T-cell (primary cell): ENCODE measurements at places on chromosomes 1 and 21.
A peak's percentile ranks its signal among the peaks of the same experiment; 100 is the strongest.

GRCh38 chr1:113981962-113982931 lies 3.0 kb downstream of the OLFML3 start:
- no peak for DNase-seq

DNA sequence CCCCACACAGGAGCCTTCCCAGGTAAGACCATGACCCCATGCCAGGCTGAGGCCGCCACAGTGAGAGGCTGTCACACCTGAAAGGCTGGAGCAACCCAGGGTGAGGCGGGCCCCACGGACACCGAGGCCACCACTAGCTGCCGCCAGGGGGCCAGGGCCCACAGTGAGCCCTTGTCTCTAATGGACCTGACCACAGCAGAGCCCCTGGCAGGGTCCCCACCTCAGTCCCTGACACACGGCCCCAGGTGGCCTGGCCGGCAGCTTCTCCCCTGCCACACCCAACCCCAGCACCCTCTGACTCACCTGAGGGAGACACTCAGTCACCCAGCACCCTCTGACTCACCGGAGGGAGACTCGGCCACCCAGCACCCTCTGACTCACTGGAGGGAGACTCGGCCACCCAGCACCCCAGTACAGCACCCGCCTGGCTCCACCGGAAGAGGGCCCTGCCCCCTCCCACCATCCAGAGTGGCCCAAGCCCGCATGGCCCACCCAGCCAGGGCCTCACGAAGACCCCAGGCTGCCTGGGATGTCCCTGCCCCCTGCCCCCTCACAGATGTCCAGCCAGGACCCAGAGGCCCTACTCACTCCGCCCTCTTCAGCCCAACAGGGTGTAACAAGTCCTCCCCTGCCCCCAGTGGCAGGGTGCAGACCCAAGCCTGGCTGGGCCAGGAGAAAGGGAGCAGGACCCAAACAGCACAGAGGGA lies 4.4 kb downstream of the DVL1 start:
- no peak for DNase-seq

DNA sequence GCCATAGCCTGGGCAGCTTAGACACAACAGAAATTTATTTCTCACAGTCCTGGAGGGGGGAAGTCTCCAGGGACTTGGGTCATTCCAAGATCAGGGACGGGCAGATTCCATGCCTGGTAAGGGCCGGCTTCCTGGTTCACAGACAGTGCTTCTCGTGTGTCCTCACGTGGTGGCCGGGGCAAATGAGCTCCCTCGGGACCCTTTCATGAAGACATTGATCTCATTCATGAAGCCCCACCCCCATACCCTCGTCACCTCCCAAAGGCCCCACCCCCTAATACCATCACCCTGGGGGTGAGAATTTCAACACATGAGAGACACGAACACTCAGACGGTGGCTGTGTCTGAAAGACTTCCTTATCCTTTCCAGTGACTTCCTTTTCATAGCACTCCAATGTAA lies 51.5 kb downstream of the ACOT7 start:
- DNase-seq, result no peak

GRCh38 chr1:229888561-229889001 lies 178.5 kb upstream of the GALNT2 start:
- no peak for DNase-seq

DNA sequence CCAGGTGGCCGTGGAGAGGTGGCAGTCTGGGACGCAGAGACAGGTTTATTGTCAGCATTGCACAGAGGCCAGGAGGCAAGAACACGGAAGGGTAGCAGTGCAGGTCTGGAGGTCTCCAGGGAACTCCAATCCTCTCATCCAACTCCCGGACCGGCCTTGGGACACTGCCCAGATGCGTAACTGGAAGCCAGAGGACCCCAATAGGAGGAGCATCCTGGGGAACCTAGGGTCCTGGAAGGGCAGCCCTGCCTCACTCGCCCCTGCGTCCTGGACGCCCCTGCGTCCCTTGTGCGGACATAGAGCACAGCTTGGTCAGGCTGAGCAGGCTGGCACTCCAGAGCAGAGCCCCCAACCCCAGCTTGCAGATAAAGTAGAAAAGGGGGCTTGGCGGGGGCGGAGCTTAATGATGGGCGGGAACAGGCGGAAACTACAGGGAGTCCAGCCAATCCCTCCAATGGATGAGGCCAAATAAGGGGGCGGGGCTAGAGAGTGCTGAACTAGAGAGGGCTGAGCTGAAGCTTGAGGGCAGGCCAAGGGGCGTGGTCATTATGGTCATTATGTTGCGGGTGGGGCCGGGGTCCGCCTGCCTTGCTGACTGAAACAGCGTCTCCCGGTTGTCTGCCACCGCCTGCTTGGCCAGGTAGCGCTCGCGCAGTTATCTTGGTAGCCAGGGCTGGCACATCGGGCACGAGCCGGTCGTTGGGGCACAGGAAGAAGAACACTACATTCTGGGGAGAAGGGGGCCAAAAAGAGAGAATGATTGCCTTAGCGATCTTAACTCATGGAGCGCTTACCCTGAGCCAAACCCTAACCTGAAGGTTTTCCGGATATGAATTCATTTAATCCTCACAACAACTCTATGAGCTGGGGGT lies 3.7 kb upstream of the ARHGEF19 start:
- peak; percentile 31 for DNase-seq

- DNase-seq, result no peak
These were observed 15.1 kb upstream of the AIM2 start for GRCh38 chr1:159091607-159092031.

DNA sequence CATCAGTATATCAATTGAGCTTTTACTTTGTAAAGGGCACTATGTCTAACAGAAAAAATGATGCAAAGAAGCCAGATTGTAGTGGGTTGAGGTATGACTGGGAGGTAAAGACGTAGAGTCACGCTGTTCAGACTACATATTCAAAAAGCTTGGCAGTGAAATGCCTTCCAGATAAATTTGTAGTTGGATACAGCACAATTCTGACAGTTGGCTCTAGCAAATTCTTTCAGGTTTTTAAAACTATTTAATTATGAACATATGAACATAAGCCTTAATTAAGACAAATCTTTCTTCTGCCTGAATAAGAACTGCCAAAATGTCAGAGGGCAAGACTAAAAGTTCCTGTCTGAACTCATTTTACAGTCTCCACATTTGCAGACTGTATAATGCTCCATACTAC lies 118.8 kb downstream of the DPYD start:
- DNase-seq, result no peak

DNA sequence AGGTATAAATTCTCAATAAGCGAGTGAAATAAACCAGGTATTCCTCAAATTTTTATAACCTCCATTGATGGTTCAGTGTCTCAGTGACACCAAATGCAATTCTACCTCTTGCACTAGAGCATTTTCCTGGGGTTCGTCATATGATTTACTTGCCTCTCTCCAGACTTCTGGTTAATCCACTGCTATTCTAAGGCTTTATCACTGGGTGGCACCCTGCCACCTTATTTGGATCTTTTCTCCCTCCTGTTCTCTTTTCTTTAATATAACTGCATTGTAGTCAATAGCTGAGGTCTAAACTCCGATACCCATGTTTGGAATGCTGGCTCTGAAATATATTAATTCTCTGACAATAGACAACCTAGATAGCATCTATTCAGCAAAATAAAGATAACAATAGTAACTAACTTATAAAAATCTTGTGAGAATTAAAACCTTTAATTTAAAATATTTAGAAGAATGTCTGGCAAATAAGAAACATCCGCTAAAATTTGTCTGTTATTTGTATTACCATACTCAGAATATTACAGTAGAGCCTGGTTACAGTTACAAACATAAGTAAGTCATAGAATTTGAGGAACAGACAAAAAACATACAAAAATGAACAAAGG lies 436.4 kb downstream of the PLA2G4A start:
- no peak for DNase-seq

DNA sequence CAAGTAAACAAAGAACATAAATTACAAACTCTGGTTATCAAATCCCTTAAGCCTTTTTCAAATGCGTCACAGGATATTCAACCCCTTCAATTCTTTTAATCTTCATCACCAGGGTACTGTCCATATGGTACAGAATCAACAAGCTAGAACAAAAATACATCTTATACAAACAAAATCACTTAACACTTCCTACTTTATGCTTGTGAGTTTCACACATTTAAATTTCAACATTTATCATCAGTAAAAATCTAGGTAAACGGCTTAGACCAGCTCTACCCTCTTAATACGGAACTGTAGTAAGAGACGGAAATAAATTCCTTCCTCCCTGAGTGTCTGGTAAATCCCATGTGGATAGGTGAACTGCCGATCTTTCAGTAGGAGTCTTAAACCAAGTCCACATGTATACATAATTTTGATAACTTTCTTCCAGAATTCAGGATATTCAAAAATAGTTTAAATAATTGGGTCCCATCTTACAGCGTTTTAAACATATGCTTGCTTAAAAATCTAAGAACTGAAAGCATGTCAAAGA lies 1.0 kb downstream of the CCDC181 start:
- no peak for DNase-seq

- DNase-seq, result peak; percentile 79
These were observed 97.2 kb upstream of the ARTN start for GRCh38 chr1:43836267-43836951.

GRCh38 chr1:193437785-193438184 lies 251.4 kb upstream of the B3GALT2 start:
- no peak for DNase-seq

DNA sequence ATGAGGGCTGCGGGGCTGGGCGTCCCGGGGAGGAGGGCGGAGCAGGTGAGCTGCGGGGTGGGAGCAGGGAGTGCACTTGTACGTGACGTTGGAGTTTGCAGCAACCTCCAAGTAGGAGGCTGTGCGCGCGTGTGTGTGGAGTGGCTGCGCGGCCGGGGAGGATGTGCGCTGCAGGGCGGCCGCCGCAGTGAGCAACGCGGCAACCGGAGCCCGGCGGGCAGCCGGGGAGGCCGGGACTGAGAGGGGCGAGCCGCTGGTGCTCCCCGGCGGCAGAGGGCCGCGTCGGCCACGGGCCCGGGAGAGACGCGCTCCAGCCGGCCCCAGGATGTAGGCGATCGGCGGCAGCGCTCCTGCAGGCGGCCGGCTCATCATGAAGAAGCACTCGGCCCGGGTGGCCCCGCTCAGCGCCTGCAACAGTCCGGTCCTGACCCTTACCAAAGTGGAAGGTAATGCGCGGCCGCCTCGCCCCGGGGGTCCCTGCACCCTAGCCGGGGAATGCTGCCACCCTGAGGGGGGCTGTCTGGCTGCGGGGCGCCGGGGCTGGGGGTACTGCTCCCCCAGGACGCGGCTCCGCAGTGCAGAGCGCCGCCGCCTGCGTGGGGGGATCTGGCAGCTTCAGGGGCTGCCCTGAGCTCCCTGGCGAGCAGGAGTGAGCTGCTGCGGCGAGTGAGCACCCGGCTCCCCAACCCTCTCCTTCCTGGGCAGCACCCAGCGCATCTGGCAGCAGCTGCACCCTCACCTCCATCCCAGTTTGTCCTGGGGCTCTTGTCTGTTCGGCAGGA lies 158.9 kb upstream of the COA6 start:
- no peak for DNase-seq

GRCh38 chr1:174659823-174660222 lies 212.1 kb downstream of the GPR52 start:
- DNase-seq, result no peak

DNA sequence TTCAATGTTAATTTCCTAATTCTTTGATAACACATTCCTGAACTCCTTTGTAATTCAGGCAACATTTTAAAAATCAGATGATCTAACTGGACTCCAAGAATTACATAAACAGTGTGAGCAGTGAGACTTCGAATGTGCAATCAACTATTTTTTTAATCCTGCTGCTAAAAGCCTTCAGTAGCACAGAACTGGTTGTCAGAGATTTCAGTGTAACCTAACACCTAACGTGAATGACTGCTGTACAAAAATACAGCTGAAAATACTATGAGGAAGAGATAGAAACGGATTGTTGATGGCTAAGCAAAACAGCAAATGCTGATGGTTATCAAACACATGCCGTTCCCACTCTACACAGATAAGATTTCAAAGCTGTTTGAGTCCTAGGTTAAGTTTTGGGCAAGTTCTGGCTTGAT lies 46.1 kb downstream of the APP start:
- DNase-seq, result no peak

- no peak for DNase-seq
These were observed 11.0 kb upstream of the ZNF691 start for GRCh38 chr1:42835422-42835821.

DNA sequence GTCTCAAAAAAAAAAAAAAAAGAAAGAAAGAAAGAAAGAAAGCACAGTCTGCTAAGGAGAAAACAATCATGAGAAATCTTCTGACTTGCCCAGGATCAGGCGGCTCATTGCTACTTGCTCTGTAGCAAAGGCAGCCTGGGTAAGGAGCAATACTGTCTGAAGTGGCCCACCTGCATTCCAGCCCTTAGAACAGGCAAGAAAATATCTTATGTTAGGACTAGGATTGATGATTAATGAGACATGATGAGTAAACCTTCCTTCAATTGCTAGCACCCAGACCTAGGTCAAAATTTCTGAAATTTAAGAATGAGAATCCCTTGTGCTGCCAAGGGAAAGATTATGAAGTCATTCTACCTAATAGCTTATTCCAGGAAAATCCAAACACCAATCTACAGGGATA lies 140.8 kb downstream of the DSCAM start:
- DNase-seq, result no peak

GRCh38 chr1:72635719-72636118 lies 353.4 kb upstream of the NEGR1 start:
- DNase-seq, result no peak

DNA sequence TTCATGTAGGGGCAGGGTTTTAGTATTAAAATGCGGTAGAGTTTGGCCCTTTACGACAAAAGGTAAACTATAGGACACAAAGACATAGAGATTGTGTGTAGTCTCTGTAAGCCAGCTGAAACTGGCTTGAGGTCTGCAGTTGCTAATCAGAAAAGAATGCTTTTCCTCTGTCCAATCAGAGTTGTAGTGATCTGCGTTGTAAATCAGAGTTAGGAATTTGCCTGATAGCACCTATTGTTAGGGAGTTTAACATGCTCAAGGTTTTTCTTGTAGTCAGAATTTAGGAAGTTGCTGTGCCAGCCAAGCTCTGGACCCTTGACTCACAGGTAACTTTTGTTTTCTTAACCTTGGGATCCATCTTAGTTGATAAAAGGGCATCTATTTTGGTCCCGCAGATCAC lies 61.2 kb upstream of the VTCN1 start:
- no peak for DNase-seq

- DNase-seq, result no peak
These were observed 30.3 kb upstream of the PLA2G2C start for GRCh38 chr1:20216574-20216973.
